ENCODE measurements at places on chromosomes 5 and 9.

DNA sequence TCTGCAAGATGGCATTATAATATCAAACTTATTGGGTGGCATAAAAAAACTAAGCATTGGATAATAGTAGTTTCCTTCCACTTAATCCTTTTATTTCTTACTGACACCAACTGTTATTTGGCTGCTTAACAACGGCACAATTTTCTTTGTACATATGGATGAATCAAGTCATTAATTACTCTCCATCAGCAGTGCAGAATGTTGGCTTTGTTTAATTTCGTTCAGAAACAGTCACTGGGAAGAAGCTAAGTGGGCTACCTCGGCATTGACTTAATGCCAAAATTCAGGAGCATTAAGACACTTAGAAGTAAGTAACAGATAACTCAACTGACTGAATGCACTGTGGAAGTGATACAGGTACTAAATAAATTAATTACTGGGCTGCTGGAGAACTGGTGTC is 460.4 kb downstream of the CTNND2 start:
- DNase-seq: no peak

GRCh38 chr5:1007681-1008450 is 736 bp upstream of the NKD2 start:
- no peak for DNase-seq

- DNase-seq: peak; percentile 14
Measured at GRCh38 chr5:55344392-55344992, 36.7 kb downstream of the MTREX start.

GRCh38 chr5:120473332-120473731 is 9.2 kb downstream of the PRR16 start:
- no peak for DNase-seq

DNA sequence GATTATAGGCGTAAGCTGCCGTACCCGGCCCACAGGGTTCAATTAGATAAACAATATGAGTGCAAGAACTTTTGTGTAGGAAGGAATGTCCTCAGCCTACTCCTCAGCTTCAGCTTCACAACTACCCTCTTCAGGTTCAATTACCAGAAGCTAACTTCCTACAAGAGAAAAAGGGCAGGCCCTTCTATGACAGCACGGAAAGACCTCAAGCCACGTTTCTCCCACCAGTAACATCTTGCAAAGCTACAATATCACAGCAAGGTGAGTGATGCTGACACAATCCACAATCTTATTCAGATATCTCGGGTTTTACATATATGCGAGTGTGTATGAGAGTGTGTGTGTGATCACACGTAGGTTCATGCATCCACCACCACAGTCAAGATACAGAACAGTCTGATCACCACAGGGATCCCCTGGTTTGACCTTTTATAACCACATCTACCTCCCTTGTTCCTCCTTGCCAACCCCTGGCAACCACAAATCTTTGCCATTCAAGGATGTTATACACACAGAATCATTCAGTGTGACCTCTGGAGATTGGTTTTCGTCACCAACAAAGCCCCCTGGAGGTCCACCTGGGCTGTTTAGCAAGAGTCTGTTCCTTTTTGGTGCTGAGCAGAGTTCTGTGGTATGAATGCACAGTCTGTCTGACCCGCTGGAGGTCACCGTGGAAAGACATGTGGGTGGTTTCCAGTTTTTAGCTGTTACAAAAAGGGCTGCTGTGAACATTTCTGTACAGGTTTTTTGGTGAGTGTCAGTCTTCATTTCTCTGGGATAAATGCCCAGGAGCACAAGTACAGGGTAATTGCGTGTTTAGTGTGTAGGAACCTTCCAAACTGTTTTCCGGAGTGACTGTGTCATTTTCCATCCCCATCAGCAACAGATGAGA is 38.2 kb downstream of the IPPK start:
- DNase-seq: peak; percentile 32

GRCh38 chr5:76700571-76700970 is 15.4 kb upstream of the F2R start:
- DNase-seq: no peak

- DNase-seq: no peak
Measured at GRCh38 chr5:57642698-57643097, 160.1 kb upstream of the ACTBL2 start.

- no peak for DNase-seq
Measured at GRCh38 chr9:15909297-15909696, 356.5 kb downstream of the CCDC171 start.

GRCh38 chr5:113546703-113547183 is 33.2 kb downstream of the YTHDC2 start:
- no peak for DNase-seq

- no peak for DNase-seq
Measured at GRCh38 chr5:159061179-159061796, 38.4 kb downstream of the EBF1 start.

- DNase-seq: peak; percentile 71
Measured at GRCh38 chr9:114696814-114697544, 15.0 kb upstream of the TEX48 start.

GRCh38 chr9:124309667-124310084 is 51.9 kb downstream of the NEK6 start:
- no peak for DNase-seq

- DNase-seq: no peak
Measured at GRCh38 chr5:8814105-8814504, 731.8 kb downstream of the SEMA5A start.

- DNase-seq: no peak
Measured at GRCh38 chr9:123312306-123312877, 43.6 kb upstream of the CRB2 start.

GRCh38 chr5:176787676-176788075 is 22.7 kb upstream of the UNC5A start:
- DNase-seq: no peak

DNA sequence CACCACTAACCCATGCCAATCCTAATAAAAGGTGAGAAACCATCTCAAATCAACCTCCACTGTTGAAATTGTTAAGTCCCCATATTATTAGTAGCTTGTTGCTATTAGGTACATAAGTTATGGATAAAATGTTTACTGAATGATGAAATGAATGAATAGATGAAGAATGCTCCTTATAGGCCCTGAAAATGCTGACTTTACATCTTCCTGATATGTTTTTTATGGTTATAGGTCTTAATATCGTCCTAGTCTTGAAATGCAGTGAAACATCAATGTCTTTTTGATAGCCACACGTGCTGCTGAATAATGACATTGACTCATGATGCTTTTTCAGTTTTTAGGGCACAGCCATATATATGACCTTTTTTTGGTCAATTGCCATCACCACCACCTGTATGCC is 277.7 kb downstream of the SAXO1 start:
- no peak for DNase-seq

DNA sequence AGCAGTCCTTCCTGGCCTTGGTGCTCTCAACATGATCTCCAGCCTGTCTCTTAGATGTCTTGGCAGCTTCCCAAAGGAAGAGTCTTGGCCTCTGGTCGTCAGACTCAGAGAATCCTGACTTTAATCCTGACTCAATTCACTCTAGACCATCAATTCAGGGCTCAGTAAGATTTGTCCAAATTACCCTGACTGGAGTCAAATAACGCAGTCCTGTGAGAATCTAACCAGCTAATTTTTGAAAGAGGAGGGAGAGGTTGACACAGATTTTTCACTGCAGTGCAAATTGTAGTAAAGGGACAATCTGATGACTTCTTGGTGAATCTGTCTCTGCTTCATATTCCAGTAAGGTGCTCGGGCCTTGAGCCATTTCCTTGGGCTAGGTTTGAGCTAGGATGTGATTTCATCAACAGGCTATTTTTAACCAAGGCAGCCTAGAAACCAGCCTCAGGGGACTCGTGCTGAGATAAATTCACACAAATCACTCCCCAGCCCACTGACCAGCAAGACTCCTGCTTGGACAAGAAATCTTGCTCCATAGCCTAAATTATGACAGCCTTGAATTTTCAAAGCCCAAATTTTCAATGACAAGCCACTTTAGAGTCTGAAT is 257.4 kb downstream of the ENC1 start:
- no peak for DNase-seq

GRCh38 chr5:107340631-107341030 is 330.1 kb downstream of the EFNA5 start:
- no peak for DNase-seq

DNA sequence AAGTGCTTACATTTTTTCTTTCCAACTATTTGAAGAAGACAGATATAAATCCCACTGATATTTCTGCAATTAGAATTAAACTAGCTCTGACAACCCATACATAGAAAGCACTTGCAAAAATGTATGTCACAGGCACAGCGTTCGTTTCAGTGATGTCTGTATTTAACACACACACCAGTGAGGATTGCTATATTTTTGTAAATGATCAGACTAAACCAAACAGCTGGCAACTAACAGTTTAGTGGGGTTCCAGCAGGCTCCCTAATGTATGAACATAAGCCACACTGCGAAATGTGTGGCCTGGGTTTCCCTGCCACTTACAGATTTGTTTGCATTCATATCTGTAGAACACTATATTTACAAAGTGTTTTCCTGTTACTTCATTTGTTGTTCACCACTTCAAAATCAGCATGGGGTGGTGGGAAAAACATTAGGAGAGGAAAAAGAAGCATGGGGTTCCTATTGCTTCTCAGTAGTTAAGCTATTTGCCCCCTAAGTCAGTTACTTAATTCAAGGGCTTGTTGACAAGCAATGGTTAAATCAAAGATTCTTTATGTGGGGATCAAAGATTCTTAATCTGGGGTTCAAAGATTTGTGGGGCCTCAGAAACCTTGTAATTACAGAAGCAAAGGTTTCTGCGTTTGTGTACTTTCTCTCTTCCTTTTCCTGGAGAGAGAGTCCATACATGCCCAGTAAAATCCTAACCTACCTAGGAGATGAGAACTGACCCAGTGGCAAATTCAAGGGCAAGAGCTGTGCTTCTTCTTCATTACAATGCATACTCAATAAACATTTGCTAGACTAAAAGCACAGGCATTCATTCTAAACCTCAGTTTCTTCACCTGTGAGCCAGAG is 27.1 kb downstream of the ZNF608 start:
- no peak for DNase-seq

GRCh38 chr9:95124582-95125367 is 192.7 kb downstream of the FANCC start:
- no peak for DNase-seq

- DNase-seq: peak; percentile 21
Measured at GRCh38 chr5:109936996-109937395, 247.3 kb downstream of the MAN2A1 start.

GRCh38 chr9:95511616-95511931 is 5.2 kb downstream of the PTCH1 start:
- DNase-seq: no peak

DNA sequence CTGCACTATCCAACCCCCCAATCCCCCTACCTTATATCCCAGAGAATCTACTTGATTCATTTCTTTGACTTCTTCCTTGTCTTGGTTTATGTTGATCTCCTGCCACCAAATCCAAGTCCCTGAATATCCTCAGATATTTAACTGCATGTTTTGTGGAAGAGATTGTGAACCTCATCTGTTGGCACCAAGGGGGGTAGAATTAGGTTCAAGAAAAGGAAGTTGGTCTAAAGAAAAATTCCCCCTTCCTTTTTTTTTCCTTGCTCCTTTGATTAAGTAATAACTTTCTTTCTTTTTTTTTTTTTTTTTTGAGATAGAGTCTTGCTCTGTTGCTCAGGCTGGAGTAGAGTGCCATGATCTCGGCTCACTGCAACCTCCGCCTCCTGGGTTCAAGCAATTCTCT is 526 bp upstream of the CD14 start:
- DNase-seq: no peak

DNA sequence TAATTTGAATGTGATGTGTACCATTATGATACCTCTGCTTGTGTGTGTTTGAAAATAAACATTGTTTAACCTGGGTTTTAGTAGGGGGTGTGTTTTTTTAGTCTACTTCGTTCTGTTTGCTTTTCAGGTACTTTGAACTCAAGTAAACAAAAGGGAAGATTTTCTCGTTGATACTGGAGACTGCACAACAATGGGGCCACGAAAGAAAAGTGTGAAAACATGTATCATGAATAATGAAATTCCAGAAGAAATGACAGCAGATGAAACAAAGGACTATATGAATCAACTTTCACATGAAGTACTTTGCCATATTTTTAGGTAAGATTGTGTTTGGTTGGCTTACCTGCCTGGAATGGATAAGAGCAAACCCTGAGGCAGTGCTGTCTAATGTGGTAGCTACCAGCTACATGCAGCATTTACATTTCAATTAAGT is 10.8 kb downstream of the FBXO38 start:
- no peak for DNase-seq

DNA sequence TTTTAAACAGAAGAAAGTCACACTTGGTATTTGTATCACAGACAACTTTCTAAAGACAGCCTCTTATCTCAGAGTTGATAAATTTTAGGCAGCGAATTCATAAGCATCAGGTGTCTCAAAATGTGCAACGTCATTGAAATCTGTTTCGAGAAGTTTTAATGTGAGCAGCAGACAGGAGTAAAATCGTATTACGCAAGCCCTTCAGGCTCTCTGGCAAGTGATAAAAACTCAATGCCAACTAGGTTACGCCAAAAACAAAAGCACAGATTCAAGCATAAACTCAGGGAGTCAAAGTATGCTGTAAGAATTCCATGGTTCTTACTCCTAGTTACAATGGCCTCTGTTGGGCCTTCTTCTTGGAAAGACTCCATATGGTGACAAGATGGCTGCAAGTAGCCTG is 244.7 kb downstream of the SEMA5A start:
- DNase-seq: no peak

- DNase-seq: no peak
Measured at GRCh38 chr5:177994561-177995190, 1.4 kb downstream of the PROP1 start.

DNA sequence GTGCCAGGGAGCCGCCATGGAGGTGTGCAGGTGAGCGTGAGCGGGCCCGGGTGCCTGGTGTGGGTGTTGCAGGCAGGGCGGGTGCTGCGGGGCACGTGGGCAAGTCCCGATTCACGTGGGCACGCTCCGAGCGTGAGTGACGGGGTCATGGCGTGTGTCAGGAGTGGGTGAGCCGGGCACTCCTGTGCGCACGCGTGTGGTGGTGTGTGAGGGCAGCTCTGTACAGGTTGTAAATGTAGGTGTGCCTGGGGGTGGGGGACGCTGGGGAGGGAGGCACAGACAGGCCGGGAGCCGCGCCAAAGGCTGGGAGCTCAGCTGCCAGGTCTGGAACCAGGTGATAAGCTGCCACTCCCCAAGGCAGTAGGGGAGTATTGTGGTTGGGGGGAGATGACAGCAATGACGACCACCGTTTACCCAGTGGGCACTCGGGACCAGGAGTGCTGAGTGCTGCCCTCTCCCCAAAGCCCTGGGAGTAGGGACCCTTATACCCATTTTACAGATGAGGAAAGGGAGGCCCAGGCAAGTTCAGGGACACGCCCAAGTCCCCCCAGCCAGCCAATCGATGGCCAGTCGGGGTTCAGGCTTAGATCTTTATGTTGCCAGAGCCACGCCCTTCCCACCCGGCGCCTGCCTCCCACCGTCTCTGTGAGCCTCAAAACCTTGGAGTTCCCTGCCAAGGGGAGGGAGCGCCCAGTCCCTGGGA is 9.6 kb downstream of the NCS1 start:
- DNase-seq: no peak

- DNase-seq: no peak
Measured at GRCh38 chr9:30661925-30662324, 1722.5 kb upstream of the ACO1 start.

DNA sequence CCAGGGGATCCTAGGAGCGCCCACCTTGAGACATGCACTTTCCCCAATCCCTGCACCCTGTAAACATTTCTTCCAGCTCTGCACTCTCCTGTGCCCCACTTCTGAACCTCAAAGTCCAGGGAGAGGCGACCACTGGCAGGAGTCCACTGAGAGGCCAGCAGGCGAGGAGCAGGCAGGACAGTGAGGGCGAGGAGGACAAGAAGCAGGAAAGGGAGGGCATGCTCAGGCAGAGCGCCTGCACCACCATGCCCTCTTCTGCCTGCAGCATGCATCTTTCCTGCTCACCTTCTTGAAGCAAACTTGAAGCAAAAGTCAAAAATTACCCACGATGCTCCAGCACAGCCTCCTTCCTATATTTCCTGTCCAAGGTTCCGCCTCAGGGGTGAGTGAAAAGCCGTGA is 10.1 kb downstream of the ARSB start:
- no peak for DNase-seq

All from stimulated activated CD8-positive, alpha-beta memory T cell treated with anti-CD3 and anti-CD28 coated beads, Interleukin-15, amount 100 ng/mL, for 48 hours (primary cell).